ENCODE measurements at places on chromosomes 5 and 9.
A peak's percentile ranks its signal among the peaks of the same experiment; 100 is the strongest.

DNA sequence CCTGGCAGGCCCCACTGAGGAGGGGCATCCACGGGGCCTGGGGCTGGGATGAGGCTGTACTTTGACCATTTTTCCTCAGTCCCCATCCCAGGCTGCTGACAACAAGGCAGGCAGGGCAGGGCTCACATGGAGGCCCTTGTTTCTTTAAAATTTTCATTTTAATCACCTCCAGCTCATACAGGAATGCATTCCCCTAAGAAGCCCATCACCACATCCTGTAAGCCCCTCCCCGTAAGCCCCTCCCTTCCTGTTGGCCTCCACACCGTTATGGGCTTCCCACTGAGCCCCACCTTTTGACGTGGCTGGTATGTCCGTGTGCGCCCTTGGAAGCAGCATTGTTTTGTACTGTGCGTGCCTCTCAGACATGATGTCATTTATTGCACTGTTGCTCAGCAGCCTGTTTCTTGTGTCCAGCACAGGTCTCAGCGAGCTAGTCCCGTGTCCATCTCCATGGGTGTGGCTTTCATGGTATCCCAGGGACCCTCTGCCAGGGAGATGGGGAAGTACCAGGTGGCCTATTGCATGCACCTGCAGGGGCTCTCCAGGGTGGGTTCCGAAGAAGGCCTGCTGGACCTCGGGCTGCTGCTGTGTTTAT is 22.4 kb downstream of the PHF2 start:
- no peak for DNase-seq

- DNase-seq = no peak
These were observed 375.7 kb downstream of the CAAP1 start for GRCh38 chr9:26516773-26517343.

DNA sequence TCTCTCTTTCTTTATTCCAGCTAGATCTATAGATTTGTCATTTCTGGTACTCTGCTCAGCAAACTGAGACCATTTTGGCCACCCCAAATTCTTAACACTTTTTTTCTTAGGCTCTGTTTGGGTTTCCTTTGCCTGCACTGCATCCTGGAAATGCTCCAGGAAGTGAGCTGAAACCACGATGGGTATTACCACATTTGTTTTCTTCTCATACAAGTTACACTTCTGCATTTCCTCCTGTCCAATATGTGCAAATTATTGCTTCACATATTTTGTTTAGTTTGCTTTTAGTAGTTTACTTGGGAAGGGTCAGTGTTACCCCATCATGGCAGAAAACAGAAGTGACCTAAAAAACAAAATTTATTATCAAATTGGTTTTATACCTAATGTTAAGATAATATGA is 498.6 kb upstream of the GRIN3A start:
- DNase-seq = no peak

GRCh38 chr5:99061711-99062110 is 132.9 kb upstream of the CHD1 start:
- no peak for DNase-seq

DNA sequence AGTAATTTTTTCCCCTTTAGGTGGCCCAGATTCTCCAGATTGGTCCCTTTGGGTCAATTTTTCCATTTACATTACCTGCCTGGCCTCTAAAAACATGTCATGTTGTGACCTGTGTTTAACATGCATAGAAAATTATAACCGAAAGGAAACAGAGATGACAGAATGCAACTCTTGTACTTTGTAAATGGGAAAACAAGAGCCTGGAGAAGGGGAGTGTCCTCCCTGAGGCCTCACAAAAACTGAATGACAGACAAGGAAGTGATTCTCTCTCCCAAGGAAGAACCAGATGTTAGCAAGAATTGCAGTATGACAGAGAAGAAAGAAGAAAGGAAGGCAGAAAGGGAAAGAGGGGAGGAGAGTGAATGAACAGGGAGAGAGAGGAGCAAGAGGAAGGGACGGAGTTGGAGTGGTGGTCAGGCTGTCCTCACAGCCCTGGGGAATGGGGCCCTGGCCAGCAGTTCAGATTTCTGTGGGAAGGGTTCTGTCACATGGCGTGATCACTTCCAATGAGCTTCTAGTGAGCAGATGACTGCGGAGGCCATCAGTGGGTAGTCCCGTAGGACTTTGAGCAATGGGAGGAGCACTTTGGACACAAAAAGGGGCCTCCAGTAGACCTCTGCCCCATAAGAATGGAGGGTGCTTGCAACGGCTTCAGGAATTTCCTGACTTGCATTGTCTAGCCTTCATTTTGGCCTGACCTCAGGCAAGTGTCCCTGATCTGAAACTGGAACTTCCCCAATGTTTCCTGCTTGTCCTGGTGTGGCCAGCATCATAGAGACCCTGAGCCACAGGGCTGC is 31.6 kb downstream of the ABLIM3 start:
- DNase-seq = no peak

- no peak for DNase-seq
These were observed 29.7 kb upstream of the FCN1 start for GRCh38 chr9:134947265-134947955.

DNA sequence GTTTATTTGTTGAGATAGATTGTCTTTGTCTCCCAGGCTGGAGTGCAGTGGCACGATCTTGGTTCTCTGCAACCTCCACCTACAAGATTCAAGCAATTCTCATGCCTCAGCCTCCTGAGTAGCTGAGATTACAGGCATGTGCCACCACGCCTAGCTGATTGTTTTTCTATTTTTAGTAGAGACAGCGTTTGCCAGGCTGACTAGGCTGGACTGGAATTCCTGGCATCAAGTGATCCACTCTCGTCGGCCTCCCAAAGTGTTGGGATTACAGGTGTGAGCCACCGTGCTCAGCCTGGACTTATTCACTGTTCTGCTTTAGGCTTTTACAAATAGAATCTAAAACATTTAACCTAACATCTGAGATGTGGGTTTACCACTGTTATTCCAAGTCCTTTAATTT is 91.3 kb downstream of the COMMD10 start:
- no peak for DNase-seq

GRCh38 chr5:41246376-41246775 is 33.0 kb upstream of the C6 start:
- no peak for DNase-seq

GRCh38 chr5:119355685-119356611 is at the start of gene TNFAIP8:
Gene TNFAIP8 (plus strand): TSS chr5:119356019. CDS start chr5:119356091, 72 bp downstream.
- DNase-seq = peak; percentile 38

DNA sequence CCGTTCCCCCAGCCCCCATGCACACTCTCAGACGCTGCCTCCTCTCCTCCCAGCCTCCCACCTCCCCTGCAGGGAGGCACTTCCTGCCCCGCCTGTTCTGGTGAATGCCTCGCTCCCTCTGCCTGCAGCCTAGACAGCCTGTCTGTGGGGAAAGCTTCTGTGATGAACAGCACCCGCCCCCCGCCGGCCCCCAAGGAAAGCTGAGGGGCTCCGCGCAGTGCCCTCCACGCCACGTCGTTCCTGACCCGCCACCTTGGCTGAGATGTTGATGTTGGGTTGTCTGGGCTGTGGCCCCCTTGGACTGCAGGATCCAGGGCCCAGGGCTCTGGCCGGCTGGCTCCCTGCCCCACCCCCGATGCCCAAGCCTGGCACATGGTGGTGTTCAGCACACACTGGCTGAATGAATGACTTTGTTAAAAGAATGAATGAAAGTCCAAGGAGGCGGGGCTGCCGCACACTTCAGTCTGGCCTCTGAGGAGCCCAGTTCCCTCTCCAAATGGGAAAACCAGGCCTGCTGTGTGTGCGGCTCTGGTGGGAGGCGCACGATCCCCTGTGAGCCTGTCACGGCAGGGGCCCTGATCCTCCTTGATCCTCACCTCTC is 2.1 kb upstream of the MYMK start:
- DNase-seq = no peak

GRCh38 chr9:137023583-137023991 is 4.5 kb downstream of the ABCA2 start:
- no peak for DNase-seq

GRCh38 chr5:96432216-96433065 is 607 bp downstream of the PCSK1 start:
- DNase-seq = no peak

- no peak for DNase-seq
These were observed 1.6 kb downstream of the SKP1 start for GRCh38 chr5:134174841-134175839.

DNA sequence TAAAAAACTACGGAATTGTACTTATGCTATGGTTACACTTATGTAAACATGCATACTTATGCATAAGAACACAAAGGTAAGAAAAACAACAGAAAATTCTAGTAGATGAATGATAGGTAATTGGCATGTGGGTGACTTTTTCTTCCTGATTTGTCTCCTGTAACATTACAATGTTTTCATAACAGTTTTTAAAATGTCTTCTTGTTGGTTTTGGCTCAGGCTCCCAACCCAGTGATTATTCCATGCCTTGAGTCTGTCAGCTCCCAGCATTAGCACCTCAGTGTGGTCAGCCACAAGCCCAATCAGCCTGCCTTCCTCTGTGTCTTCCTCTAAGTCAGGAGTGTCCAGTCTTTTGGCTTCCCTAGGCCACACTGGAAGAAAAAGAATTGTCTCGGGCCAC is 7.9 kb upstream of the FOXE1 start:
- DNase-seq = no peak

DNA sequence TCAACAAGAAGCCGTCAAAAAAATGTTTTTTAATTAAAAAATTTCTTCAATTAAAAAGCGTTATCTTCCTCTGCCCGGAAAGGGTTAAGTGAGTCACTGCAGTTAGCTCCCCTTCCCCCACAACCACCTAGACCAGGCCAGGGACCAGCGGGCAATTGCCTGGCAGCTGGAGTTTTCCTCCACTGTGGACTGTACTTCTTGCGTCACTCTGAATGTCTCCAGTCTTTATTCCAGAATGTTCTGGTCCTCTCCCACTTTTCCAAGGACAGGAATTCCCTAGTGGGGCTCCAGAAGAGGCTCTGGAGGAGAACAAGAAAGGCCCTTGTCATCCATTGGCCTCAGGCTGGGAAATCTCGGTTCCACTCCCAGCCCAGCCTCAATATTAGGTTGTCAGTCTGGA is 114.0 kb downstream of the C9orf50 start:
- DNase-seq = no peak

GRCh38 chr9:92120138-92120537 is 4.9 kb upstream of the SPTLC1 start:
- no peak for DNase-seq

DNA sequence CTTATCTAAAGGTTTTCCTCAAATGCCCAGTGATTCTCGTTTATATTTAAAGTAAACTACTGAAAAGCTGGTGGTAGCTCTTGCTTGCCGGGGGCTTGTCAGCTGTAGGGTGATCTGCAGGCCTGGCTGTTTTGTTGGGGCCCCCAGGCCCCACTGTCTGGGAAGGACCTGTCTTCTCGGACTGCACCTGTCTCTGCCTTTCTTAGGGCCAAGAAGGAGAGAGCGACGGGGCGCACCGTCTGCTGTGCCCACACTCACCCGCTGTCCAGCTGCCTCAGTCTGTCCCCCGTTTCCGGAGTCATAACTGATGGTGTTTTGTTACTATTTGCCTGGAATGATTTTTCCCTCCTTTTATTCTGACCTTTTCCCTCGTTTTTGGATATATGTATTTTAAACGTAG is 94.1 kb upstream of the CACNA1B start:
- no peak for DNase-seq

GRCh38 chr5:18051953-18052352 is 417.7 kb downstream of the TAF11L14 start:
- no peak for DNase-seq

GRCh38 chr5:61941637-61942036 is 364.4 kb upstream of the KIF2A start:
- no peak for DNase-seq

GRCh38 chr5:181052672-181053487 is 12.8 kb downstream of the BTNL9 start:
- DNase-seq = no peak

DNA sequence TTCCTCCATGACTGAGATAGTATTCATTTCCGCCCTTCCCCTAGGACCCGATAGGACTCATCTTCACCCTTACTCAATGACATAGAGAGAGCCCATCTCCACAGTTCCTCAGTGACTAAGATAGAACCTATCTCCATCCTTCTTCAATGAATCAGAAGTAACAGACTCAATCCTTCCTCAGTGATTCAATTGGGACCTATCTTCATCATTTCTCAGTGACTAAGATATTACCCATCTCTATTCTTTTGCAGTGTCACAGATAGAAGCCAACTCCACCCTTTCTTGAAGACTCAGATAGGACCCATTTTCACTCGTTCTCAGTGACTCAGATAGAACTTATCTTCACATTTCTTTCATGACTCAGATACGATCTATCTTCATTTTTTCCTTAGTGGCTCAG is 164.6 kb downstream of the FBXO4 start:
- no peak for DNase-seq

DNA sequence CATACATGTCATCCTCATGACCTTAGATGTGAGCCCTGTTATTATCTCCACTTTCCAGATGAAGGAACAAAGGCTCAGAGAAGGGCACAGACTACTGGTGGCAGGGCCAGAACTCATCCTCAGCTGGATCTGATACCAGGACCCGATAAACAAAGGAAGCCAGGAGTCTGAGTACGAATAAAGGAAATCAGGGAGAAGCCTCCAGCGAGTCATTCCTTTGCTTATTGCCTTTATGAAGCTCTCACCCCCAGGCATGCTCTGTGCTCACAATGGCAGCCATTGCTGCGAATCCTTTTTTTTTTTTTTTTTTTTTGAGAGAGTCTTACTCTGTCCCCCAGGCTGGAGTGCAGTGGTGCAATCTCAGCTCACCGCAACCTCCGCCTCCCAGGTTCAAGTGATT is 130.1 kb downstream of the GAPVD1 start:
- DNase-seq = no peak

DNA sequence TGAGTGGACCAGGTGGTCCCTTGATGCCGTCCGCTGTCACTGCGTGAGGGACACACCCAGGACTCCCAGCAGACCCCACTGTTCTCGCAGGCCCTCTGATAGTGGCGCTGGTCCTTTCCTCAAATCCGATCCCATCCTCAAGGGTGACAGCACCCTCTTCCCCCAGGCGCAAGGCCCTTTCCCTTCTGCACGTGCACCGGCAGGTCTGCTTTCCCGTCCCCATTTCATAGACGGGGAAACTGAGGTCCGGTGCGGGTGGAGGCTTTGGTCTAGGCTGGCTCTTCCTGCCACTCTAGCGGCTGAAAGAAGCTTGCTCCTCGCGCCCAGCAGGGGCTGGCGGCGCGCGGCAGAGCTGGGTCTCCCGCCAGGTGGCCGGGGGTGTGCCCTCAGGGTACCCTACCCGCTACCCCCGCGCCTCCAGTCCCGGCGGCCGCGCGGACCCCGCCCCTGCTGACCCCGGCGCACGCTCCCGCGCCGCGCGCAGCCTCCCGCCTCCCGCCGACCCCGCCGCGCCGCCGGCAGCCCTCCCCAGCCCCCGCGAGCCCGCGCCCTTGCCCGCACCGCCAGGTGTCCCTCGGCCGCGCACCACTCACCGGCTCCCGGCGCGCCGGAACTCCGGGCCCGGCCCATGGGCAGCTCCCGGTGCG is 453 bp downstream of the RASGEF1C start:
- no peak for DNase-seq
